HT1080 (cell line): ENCODE measurements at places on chromosomes 1 and 21. TPM values are rescaled to one million over a fixed set of nuclear protein-coding genes. Genes with fewer than 3 reads are reported as not detected.

SGIP1 gene
- total RNA-seq = 0.08 TPM in 1 of 2 replicates, not detected in the other

FCGR3B gene
- total RNA-seq = not detected in 2 replicates

PIGK gene
- 27.1 and 33.9 TPM in 2 replicates for total RNA-seq

AADACL4 gene
- not detected in 2 replicates for total RNA-seq

SDC3 gene
- total RNA-seq = 13.1 and 23.8 TPM in 2 replicates

PKP1 gene
- not detected in 2 replicates for total RNA-seq

VSIG8 gene
- total RNA-seq = 0.03 and 0.07 TPM in 2 replicates

CDKN2C gene
- total RNA-seq = 42.9 and 50.4 TPM in 2 replicates
